ENCODE measurements at places on chromosomes 12 and 14.

DNA sequence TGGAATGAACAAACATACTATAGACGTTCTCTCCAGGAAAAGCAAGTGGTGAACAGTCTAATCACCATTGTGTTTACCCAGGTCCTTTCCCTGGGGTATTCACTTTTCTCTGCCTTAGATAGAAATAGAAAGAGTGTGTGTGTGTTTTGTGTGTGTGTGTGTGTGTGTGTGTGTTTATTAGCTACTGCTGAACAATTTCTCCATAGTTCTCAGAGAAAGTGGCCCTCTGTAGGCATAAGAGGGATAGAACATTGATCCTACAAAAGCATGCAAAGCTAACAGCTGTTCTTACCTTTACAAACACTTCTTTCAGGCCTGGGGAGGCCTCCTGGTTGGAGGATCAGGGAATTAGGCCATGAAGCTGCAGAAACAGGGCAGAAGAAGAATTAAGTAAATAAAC lies 665.7 kb upstream of the TBX3 start:
- no peak for DNase-seq

- DNase-seq, result no peak
Measured at GRCh38 chr12:9864913-9865675, 4.1 kb downstream of the CLEC2B start.

DNA sequence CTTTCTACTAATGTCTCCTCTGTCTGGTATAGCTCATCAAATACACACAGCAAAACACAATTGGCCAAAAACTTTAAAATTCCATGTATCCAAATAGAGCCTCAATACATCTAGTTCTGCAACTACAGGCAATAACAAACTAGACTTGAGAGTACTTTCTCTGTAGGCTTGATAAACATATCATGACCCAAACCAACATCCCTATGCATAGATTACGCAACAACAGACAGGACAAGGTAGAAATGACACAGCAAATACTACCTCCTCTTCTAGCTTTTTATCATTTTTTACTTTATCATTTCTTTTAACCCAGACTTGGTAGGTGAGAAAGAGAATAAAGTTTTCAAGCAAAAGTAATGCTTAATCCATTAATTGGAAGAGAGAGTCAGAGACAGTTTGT lies 41.8 kb downstream of the EML5 start:
- DNase-seq, result no peak

GRCh38 chr14:24436355-24437019 lies 6.1 kb downstream of the SDR39U1 start:
- no peak for DNase-seq

DNA sequence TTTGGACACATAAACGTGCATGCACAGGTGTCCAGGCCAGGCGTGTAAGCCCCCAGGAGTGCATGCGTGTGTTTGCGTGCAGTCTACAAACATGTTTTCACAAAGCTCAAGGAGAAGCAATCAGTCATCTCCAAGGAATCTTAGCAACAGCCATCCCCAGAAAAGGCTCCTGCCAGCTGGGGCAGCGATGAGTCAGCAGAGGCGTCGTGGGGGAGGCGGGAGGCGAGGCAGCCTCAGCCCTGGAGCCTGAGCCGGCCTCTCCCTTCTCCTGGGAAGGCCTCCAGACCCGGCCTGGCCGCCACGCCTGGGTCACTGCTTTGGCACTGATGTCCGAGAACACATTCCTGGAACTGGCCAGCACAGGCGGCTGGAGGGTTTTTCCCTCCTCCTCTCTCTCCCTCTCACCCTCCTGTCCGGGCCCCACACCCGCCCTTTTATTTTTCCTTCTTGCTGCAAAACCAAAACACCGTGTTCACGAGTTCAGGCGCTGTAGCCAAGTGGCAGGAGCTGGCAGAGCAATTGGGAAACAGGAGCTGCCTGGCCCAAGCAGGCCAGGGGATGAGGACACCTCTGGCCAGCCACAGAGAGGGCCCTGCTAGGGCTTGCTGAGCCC lies 92.7 kb downstream of the LRRC74A start:
- peak; percentile 92 for DNase-seq

- DNase-seq, result no peak
Measured at GRCh38 chr14:24597403-24597802, 12.1 kb downstream of the GZMH start.

- DNase-seq, result peak; percentile 28
Measured at GRCh38 chr14:87149583-87150354, 843.2 kb downstream of the GALC start.

GRCh38 chr12:15122344-15122743 lies 98.9 kb downstream of the RERG start:
- DNase-seq, result no peak
